ENCODE measurements at places on chromosomes 5 and 9.
A peak's percentile ranks its signal among the peaks of the same experiment; 100 is the strongest.

GRCh38 chr5:131977212-131977604 is 31.7 kb upstream of the MEIKIN start:
- no peak for DNase-seq

- no peak for DNase-seq
These were observed 451.3 kb downstream of the SEMA5A start for GRCh38 chr5:9094582-9094981.

- no peak for DNase-seq
These were observed 34.5 kb upstream of the LMNB1 start for GRCh38 chr5:126742425-126742824.

GRCh38 chr5:19855453-19855852 is 132.5 kb downstream of the CDH18 start:
- no peak for DNase-seq

DNA sequence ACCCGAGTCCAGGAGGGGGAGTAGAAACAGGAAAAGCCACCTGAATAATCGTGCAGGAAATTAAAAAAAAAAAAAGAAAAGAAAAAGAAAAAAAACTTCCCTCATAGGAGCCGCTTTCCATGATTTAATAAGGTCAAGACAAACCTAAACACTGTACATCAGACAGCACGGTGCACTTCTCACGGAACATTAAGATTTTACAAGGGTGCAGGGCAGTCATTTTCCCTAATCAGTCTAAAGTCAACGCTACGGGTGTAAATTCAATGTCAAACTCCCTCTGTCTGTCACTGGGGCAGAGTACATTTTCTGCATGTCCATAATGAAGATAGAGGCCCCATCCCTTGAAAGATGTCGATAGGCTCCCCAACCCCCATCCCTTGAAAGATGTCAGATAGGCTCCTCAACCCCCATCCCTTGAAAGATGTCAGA is 139.7 kb downstream of the TSSK1B start:
- no peak for DNase-seq

DNA sequence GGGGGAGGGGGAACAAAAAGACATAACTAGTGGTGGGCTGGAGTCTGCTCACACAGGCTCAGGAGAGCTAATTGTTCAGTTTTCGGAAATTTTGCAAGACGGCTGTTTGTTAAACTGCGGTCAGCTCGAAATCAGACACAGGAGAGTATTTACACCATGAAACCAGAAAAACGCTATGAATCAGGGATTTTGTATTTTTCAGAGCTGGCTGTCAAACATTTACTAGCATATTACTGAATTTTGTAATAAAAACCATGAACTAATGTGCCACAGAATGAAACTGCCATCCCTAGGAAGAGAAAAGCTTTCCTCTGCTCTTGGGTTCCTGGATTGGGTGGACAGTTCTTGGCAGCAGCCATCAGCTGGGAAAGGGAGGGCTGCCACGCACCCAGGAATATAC is 45.3 kb downstream of the TRPM3 start:
- no peak for DNase-seq

DNA sequence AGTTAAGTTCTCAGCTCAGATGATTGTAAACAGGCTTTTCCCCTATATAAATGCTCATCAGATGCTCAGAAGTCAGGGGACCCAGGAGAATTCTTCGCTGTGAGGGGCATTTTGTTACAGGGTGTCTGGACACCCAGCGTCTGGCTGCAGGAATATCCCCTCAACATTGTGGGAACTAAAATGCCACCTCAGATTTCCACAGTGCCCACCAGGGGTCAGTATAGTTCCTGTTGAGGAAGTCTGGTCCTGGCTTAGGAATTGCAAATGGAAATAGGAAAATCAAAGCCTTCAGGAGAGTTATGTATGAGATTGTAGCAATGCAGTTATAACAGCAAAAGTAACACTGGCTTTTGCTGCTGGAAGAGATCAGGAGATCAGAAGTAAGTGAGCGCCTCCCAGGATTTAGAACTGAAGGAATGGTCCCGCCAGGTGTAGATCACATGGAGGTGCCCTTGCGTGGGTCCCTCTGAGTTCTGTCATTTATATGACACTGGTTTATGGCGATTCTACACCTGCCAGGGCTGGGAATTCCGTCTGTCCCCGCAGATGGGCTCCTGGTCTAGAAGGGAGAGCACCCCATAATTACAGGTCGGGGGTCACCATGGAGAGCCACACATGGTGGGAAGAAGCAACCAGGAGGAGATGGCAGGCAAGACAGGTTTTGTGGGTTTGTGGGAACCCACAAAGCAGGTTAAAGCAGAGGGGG is 47.1 kb upstream of the CTSL start:
- peak; percentile 43 for DNase-seq

DNA sequence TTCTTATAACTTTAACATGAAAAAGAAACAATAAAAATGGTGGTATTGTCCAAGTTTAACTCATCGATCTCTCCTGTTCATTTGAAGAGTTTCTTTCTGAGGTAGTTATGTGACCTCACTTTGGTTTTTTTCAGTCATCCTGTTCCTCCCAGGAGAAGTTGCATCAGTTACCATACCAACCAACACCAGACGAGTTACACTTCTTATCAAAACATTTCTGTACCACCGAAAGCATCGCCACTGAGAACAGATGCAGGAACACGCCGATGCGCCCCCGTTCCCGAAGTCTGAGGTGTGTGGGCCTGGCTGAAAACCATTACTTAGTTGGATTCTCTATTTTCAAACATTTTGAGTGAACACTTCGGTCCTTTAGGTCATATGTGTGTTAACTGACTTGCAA is 96.3 kb downstream of the CD180 start:
- no peak for DNase-seq

DNA sequence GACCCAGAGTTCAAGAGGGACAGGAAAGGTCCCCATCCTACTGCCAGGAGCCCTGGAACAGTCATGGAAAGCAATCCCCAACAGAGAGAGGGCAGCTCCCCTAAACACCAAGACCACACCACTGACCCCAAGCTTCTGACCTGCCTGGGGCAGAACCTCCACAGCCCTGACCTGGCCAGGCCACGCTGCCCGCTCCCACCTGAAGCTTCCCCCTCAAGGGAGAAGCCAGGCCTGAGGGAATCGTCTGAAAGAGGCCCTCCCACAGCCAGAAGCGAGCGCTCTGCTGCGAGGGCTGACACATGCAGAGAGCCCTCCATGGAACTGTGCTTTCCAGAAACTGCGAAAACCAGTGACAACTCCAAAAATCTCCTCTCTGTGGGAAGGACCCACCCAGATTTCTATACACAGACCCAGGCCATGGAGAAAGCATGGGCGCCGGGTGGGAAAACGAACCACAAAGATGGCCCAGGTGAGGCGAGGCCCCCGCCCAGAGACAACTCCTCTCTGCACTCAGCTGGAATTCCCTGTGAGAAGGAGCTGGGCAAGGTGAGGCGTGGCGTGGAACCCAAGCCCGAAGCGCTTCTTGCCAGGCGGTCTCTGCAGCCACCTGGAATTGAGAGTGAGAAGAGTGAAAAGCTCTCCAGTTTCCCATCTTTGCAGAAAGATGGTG is 31.6 kb downstream of the CD180 start:
- DNase-seq: no peak

- no peak for DNase-seq
These were observed 88.1 kb downstream of the PCSK1 start for GRCh38 chr5:96344678-96345577.

GRCh38 chr5:25515525-25515924 is 870.7 kb upstream of the CDH10 start:
- DNase-seq: no peak

DNA sequence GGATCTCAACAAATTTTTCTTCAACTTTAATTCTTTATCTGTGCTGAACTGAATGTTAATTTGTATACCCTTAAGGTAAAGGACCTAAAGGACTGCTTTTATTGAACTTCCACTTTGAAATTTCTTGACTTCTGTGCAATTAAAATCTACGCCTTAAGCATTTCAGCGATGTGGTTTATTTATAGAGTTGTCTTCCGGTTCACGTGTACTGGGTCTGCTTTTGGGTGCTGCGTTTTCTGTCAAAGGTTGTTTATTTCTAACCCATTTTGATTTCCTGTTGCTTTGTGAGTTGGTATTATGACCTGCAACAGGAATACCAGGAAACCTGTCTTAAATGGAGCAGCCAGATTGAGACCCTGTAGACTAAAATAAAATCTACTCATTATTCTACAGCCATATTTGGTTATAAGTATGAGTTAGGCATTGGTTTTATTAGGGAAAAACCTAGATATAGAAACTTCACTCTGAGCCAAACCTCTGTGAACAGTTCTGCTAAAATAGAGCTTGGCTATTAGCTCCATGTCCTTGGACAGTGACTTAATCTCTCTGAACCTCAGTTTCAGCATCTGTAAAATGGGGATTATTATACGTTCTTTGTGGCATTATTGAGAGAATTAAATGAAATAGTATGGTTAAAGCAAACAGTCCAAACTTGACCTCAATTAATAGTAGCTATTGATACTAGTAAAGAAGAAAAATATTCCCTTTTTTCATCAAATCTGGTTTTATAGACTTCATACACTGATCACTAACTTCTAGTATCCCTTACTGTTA is 3.5 kb downstream of the MRRF start:
- no peak for DNase-seq

GRCh38 chr5:156802501-156802900 is 47.6 kb upstream of the PPP1R2B start:
- DNase-seq: no peak

DNA sequence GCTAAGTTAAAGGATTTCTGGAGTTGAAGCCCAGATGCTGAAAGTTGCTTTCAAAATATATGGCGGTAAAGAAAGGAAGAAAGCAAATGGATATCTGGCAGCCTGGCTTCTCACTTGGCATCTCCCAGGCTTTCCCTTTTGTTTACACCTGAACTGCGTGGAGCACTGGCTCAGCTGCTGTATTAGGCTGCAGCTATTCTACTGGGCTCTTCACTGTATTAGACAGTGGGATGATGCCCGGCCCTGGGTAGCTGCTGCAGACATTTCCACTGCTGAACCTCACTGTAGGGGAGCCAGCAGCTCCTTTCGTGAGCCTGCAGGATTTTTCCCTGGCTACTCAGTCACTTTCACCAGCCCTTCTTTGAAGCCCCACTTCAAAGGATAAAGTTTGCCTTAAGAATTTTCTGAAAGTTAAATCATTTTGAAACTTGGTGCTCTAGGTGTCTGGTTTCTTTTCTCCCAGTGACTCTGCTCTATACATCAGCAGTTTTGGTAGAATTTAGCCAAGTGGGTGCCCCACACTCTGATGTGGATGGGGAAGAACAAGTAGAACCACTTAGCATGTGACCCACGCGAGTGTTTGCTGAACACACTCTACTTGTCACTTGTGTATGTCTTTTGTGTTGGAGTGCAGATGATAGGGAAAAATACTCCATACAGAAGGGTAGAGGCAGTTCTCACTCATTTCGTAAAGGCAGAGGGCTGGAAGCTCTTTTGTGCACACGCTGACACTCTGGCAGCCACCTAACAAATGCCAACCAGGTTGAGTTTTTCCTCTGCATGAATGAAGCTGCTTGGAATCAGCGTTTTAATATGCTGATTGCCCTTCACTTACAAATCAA is 49.9 kb downstream of the C9orf152 start:
- DNase-seq: no peak

DNA sequence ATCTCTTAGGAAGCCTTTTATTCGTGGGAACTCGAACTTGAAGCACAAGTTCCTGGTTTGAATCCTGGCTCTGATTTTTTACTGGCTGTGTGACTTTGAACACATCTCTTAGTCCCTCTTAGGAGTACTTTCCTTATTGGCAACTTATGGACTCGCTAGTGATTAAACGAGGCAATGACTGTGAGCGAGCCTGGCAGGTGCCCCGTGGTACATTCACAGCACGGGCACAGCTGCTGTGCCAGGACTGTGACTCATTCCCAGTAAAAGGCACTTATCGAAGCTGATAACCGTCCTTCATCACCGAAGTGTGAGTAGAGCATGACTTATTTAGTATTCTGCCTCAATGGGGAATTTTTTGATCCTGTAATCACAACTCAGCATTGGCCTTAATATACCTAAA is 22.7 kb downstream of the CFAP90 start:
- DNase-seq: no peak

DNA sequence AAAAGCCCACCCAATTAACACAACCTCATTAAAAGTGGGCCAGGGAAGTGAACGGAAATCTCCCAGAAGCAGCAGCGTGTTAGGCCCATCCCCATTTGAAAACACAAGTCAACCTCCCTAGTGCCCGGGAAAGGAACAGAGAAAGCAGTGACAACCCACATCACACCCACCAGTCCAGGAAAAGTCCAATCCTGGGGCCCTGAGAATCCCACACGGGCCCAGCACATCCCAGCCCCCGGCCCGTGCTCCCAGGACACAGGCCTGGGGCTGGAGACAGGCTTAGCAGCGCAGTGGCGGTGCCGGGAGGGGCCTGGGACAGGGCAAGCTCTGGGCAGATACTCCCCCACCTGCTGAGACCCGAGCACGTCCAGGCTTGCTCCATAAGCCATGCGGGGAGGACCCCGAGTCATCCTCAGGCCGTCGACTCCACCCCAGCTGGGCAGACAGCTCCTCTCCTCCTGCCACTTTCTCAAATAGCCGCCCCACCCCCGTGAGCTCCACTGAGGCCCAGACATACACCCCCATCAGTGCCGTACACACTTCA is 101.0 kb downstream of the KCNT1 start:
- DNase-seq: no peak

- no peak for DNase-seq
These were observed 18.0 kb upstream of the STARD4 start for GRCh38 chr5:111530298-111530740.
